ENCODE measurements at places on chromosomes 12 and 14.

GRCh38 chr12:94994312-94994711, 9.2 kb downstream of the NDUFA12 start:
- DNase-seq: no peak

- DNase-seq: no peak
Measured at GRCh38 chr14:105141486-105142281, 26.9 kb downstream of the JAG2 start.

DNA sequence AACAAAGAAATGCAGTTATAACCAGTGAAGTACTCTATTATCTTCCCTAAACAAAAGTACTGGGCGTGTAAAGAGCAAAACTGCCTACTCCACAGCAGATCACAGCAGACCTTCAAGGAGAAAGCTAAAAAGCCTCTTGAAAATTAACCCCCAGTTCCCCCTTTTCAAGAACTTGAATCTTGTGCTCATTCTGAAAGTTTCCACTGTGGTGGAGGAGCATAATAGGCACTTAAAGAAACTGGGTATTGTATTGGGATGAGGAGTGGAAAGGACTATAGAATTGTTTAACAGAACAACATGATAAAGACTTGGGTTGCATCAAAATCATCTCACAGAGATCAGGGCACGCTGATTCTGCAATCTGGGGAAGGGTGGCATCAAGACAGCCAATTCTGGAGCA, 51.1 kb downstream of the SLC25A47 start:
- no peak for DNase-seq

GRCh38 chr12:120263748-120264085, 1.8 kb downstream of the PXN start:
- DNase-seq: no peak

Data from RKO (cell line).